Stimulated activated CD4-positive, alpha-beta T cell treated with anti-CD3 and anti-CD28 coated beads, Interleukin-1b, Interleukin-23, amount 100 ng/mL, for 1 hour (primary cell): ENCODE measurements at places on chromosomes 2 and 18.

DNA sequence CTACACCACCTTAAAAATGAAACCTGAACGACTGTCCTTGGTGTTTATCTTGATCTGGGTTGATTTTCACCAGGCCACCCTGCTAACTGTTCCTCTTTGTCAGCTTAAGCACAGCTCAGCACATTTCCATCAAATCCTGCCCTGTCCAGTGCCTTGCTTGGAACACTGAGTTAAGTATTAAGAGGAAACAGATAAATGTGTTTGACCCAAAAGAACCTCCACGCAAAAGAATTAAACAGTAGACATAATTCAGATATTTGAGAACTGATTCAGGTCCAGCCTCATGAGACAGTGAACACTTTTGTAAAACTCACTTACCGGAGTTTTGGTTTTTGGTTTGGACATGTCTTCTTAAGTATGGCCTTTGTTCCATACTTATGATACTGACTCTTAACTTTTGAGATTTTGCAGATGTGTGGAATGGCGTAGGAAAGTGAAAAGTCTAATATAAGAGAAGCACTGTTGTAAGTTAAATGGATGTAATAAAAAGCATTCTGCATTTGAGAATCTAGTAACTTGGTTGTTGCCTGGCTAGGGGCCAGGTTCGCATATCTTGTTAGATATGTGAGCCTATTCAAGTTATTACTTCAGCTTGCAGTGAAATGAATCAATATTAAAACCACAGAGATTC, 88.9 kb upstream of the SERPINE2 start:
- DNase-seq, result no peak

- peak; percentile 21 for DNase-seq
Measured at GRCh38 chr2:25825238-25825637, 53.0 kb downstream of the ASXL2 start.

- DNase-seq, result no peak
Measured at GRCh38 chr2:69253611-69254301, 133.3 kb downstream of the GFPT1 start.

DNA sequence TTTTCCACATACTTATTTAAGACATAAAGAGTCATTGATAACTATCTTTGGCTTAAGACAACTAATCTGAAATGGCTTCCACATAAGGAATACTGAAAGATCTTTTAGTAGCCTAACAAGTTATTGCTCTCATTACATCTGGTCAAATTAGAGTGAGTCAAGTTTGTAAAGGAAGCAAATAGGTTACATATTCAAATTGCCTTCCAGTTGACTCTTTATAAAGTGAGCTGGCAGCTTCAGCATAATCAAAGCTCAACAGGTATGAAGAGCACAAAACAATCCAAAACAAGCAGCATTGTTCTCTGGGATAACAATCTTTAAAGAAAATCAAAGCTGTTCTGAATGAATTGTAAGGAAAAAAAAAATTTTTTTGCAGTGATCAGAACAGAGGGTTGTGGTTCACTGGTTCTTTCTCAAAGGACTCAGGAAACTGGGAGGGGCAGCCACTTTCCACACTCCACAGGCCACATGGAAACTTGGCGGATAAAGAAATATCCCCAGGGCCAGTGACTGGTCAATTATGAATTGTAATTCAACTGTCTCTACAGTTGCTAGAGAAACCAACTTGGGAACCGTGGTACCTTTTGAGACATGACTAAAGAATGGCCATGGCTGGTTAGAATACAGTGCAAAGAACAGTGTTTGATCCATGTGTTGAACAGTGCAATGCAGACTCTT, 369.3 kb upstream of the KCNH7 start:
- no peak for DNase-seq

DNA sequence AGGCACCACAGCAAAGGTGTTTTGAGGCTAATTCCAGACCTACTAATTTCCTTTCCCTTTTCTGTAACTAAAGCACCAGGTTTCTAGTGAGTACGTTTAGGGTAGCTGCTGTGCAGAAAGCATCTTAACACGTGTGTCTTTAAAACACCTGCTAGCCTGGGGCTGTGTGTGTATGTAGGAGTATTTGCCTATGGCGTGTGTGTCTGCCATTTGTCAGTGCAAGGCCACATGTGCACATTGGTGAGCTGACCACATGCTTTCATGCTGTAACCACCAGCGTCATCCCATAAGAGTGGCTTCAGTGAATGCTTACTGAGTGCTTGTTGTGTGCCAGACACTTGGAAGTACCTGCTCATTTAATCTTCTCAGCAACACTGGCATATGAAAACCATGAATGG, 241.6 kb downstream of the SEPTIN10 start:
- no peak for DNase-seq

DNA sequence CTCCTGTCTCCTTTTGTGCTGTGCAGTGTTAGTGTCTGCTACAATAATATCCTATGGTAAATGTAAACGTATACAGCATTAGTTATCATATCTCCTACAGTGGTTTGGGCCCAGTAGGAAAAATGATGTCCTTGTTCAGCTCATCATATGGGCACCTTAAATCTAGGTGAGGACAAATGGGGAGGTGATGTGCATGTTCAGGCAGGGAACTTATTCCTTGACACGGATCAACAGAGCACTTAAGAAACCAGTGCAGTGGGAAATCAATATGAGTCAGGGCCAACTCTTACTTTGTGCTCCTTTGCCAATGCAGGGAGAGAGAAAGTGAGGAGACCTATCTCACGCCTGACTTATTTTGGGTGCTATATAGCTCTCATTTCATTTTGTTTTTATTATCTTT, 76.4 kb downstream of the KLHL14 start:
- no peak for DNase-seq

DNA sequence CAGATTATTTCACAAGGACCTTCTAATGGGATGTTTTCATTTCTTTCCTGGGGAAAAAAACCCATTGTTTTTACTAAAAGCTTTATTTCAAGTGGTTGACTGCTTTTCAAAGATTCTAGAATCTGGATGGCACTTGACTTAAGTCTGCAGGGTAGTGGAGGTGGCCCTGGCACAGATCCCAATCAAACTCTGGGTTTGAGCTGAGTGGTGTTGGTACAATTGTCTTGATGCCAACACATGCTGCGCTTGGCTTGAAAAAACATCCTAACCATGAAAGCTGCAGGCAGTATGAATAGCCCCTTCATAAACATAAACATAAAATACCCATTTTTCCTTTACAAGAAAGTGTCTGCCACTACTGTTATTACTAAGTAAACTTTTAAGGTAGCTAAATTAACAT, 3.6 kb downstream of the PAPOLG start:
- no peak for DNase-seq

DNA sequence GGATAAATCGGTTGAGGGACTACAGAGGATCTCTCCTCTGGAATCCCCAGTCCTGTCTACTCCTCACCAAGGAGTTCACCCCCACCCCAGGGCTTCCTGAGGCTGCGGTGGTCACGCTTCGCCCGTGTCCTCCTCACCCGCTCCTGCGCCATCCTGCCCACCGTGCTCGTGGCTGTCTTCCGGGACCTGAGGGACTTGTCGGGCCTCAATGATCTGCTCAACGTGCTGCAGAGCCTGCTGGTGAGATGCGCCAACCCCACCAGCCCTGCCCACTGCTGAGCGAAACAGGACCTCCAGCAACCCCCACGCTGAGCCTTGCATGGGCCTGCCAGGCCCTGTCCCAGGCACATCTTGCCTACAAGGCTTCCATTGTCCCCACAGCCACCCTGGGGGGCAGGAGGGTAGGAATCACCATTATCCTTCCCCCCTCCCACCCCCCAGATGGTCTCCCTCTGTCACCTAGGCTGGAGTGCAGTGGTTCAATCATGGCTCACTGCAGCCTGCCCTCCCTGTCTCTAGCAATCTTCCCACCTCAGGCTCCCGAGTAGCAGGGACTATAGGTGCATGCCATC, 6.7 kb upstream of the CTDSP1 start:
- no peak for DNase-seq

- DNase-seq, result no peak
Measured at GRCh38 chr2:32264422-32265105, at the start of gene NLRC4. Gene NLRC4 (minus strand): TSS chr2:32264886. CDS start chr2:32256775, 8,111 bp downstream.

DNA sequence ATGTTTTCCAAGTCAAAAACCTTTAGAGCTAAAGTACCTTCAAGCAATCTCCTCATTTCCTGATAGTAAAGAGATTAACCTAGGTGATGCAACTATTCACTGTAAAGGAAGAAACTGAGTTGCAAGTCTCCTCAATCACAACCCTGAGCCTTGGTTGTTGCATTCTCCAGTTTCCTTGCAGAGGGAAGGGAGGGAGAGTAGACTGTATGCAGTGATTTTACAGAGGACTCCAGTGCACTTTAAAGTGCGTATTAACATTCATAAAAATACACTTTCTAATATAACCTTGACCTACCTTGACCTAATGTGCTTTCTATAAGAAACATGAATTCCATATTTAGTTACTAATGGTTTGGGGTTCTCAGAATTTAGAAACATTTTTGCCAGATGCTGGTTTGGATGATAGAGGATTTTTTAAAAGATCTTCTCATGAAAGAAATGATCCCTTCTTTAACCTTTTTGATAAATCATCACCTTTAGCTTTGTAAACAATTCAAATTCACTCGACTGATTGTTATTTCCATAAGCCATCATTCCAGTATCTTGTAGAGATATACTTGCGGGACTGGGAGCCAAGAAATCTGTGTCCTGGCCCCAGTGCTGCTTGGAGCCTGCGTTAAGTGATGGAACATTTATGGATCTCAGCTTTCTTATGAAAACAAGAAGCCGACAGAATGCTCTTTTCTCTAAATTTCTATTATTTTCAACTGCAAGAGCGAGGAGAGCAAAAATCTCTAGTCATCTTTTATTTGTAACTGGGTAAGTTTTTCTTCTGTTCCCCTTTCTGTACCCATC, 228.3 kb downstream of the ZNF521 start:
- DNase-seq, result no peak

- DNase-seq, result no peak
Measured at GRCh38 chr2:182228073-182228473, 198.8 kb downstream of the PDE1A start.

DNA sequence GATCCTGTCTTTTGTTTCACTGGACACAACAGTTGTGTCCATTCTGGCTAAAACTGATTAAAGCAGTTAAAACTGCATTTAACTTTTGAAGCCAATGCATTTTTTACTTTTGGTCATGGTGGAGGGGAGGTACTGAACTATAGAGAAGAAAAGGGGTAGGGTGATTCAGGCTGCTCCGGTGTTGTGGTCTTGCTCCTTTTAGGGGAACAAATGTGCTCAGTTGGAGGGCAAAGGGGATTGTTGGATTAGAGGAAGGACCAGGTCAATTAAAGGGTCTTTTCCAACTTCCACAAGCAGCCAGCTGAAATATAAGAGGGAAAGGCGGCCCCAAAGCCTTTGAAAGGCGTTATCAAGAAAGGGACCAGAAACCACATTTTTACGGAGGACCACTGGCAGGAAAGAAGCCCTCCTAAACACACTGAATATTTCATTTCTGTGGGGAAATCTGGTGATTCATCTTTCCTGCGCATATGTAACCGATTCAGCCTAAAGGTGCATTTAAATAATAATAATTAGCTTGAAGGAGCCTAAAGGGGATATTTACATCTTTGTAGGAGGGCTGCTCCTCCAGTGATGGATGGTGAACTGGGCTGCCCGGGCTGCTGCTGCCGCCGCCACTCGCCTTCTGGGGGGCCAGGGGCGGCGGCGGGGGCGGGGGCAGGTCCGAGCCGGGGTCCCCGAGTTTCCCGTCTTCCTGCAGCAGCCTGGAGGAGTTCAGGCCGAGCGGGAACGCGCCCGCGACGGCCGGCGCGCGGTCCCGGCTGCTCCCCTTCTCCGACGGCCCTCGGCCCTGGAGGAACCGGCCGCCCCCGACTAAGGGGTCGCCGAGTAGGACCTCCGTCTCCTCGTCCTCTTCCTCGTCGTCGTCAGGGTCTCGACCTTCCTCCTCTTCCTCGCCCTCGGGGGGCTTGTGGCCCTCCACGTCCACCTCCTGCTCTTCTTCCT, 5.2 kb downstream of the SKOR2 start:
- DNase-seq, result no peak

DNA sequence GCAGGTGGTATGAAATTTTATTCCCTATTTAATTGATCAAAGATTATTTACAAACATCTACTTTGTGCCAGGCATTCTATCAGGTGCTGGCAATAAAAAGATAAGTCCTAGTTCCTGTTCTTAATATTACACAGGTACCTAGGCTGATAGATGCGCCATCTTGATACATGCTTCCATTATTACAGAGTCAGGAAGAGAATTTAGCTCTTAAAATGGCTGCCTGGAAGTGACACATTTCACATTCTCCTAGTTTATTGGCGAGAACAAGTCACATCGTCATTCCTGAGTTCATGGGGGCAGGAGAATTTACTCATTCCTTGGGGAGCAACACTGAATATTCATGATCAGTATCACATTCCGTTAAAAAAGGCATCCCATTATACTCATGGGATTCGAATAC, 1.1 kb upstream of the DARS1 start:
- no peak for DNase-seq

GRCh38 chr2:190791976-190792575, 88.5 kb upstream of the GLS start:
- DNase-seq, result no peak

GRCh38 chr18:35038881-35039491, 2.2 kb upstream of the MAPRE2 start:
- DNase-seq, result no peak

DNA sequence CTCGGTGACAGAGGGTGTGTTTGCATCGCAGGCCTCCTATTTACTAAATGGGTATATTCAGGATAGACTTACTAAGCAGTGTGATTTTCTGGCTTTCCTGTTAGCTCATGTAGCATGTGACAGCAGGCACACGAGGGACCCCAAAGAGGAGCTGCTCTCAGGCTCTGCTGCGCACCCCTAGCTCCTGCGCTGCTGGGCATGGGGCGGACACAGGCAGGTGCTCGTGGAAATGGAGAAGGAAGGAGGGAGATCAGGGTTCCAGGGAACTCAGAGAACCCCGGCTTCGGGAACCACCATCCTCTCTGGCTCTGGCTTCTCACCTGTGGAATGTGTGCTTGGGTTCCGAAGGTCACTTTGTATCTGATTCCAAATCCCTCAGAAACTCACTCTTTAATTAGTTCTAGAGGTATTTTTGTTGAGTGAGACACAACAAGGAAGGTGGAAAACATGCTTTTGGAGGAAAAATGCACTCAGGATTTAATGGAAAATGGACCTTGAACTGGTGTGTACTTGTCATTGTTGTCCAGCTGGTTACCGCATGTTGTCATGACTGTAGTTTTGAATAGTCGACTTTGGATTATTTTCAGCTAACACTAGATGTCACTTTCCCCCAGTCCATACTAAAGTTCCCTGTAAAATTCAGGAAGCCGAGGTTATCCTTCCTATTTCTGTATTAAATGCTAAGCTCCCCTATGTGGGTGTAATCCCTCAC, 3.5 kb downstream of the SNTG2 start:
- DNase-seq, result no peak

DNA sequence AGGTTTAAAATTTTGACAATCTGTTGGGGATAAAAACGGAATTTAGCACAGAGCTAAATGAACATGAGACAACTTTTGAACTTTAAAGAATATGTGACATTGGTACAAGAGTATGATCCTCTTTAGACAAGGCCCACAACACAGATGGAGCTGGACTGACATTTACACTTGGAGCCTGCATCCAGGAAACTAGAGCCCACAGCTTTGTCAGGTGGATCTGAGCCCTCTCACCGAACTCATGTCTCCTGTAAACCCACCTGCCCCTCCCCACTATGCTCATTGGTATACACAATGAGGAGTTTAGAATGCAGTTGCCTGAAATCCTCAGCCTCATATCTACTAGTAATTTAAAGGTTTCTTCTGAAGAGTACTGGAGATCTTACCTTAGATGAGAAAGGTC, 22.1 kb upstream of the ACAA2 start:
- DNase-seq, result no peak
